NCI-H524 treated with DMSO at 0.1 percent for 48 hours (cell line): ENCODE measurements at places on chromosomes 6 and 20.

GRCh38 chr20:43971267-43971666, 56.6 kb downstream of the TOX2 start:
- DNase-seq = no peak

DNA sequence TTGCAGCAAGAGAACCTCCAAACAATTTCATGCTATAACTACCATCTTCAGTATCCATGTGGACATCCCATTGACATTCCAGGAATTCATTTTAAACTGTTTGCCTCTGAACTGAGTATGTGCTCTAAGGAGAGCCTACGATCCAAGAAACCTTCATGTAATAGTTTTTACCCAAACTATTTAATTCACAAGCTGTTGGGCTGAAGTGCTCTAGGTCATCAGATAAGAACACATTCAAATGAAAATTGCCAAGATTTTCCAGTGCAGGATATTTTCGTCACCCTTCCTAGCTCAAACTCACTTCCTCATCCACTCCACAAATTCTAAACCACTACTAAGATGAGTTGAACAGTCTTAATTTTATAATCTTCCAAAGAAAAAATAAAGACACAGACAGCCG, 12.8 kb downstream of the RSPO3 start:
- no peak for DNase-seq

DNA sequence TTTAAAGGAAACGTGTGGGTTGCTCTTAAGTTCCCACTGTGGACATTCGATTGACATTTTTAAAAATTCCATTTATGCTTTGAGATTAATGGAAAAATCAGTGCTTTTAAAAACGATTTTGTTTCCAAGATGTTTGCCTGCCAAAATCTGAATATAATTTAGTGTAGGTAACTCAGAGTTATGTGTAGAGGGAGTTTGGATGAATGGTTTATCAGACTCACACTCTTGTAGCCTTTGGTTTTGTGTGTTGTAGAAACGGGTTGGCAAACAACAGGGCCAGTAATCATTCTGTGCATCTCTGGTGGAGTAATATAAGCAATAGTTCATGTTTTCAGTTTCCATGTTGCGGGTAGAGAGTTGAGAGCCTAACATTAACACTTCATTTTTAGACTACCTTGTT, 140.6 kb downstream of the RPS12 start:
- DNase-seq = no peak

DNA sequence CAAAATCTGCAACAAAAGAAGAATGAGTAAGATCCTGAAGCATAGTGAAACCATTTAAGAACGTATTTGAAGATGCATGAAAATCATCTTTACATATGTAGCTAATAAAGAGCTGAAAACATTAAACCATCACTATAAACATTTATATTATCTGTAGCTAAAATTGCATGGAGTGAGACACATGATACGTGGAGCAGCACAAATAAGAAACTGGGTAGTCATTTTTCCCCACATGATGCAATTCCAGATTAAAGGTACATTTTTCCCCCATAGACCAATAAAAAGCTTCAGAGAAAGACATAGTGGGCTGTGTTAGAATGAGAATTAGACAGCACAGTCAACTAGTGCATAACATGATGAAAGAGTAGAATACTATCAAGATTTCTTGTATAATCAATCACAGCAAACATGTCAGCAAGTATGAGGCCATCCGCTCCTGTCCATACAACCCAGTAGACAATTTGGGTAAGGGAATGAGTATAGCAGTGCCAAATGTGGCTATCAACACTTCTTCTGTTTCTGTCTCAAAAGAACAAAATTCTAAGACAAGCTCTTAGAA, 67.0 kb downstream of the RSPO3 start:
- no peak for DNase-seq

GRCh38 chr6:106890447-106890846, 84.1 kb downstream of the CD24 start:
- no peak for DNase-seq

DNA sequence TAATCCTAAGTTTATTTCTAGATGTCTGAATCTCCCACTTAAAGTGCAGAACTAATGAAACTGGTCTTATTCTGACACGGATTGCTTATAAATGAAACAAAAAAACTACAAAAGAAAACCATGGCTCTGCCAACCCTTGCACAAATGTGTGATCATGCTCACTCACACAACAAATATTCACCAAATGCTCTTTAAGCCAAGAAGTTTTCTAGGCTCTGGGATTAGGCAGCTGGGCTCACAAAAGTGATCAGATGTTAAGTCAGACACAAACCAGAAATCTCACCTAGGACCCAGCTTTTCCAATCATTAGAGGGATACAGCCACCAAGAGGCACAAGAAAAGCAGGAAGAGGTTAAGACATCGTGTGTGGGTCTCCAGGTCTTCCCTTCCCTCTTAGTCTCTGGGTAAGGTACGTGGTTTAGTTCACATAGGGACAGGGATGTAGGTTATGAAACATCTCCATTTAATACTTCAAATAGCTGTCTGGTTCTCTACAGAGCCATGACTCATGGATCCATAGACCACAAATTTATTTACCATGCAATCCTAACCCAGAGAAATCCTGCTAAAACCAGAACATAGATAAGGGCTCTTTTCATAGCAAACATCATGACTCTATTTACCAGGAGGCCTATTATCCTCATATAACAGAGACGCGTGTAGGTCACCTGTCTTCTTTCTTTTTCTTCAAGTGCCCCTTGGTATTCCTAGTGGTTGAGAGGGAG, 165.2 kb downstream of the WDR27 start:
- DNase-seq = no peak

- peak; percentile 18 for DNase-seq
Observed at GRCh38 chr6:153023977-153024708, 21.6 kb upstream of the MTRF1L start.
